GM12864 (cell line): ENCODE measurements at places on chromosomes 12 and 14.

DNA sequence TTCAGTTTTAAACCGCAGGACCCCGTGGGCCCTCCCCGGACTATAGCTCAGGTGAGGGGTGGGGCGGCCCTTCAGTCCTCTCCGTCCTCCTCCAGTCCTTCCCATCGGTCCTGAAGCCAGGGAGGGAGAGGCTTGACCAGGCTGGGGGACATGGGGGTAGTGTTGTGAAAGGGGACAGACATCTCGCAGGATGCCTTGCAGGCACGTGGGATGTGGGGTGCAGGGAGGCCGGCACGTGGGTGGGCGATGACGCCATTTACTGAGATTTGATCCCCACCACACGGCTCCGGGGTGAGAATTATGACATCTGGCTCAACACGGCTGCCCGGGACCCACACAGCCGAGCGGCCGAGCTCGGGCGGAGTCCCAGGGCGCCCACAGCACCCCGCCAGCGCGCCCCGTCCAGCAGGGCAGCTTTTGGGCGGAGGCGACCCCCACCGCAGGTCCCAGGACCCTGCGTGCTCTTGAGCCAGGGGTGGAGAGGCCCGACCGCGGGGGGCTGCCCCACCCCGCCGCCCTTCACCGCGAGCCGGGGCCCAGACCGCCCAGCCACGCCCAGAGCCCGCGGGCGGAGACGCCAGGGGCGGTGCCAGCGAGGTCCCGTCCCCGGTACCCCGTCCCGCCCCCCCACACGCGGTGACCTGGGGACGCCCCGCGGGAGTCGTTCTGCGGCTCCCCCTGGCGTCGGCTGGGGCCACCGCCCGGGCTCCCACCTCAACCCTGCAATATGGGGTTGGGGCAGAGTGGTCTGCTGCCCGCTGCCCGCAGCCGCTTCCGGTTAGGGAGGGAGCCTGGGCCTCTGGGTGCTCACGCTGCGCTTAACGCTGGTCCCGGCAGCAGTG is 3.3 kb upstream of the EXOC3L4 start:
- DNase-seq = no peak

- DNase-seq = no peak
Measured at GRCh38 chr14:88749139-88749538, 43.6 kb downstream of the EML5 start.

DNA sequence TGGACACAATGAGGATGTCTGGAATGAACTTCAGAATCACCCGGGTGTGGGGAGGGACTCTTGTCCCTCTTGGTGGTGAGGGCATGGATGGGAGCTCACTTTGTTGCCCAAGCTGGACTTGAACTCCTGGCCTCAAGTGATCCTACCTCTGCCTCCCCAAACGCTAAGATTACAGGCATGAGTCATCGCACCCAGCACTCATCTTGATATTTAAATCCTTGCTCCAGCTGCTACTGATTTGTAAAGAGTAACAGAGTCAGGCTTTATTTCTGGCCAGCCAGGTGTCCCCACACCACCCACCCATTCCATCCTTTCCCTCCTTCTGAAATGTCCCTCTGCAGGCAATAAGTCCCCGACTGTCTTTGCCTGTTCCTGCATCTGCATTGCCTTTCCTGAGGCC is 4.9 kb downstream of the DDX54 start:
- DNase-seq = no peak

DNA sequence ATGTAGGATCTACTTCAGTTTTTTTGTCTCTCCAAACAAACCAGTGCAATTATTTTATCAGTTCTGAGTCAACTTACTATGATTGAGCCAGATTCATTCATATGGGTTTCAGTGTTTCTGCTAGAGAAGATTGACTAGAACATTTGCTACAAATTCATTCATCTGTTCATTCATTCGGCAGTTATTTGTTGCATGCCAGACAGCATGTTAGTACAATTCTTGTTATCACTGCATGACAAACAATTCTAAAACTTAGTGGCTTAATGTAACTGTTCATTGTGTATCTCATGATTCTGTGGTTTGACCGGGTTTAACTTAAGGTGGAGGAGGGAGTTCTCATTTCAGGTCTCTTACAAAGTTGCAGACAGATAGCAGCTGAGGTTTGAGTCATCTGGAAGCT is 52.3 kb downstream of the POLR3B start:
- no peak for DNase-seq

DNA sequence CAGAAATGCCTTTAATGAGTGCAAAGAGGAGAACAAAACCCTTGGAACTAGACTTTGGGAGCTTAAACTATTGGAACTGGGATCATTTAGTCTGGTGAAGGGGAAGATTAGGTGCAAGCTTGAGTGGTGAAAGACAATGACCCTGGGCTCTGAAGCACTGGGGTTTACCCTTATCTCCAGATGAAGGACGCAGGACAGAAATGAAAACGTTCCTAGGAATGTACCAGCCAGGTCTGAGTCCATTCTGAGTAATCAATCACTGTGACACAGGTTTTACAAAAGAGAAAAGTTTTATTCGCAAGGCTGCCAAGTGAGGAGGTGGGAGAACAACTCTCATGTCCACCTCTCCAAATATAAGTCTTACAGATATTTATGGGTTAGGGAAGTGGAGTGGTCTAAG is 249.1 kb downstream of the LRIG3 start:
- no peak for DNase-seq

DNA sequence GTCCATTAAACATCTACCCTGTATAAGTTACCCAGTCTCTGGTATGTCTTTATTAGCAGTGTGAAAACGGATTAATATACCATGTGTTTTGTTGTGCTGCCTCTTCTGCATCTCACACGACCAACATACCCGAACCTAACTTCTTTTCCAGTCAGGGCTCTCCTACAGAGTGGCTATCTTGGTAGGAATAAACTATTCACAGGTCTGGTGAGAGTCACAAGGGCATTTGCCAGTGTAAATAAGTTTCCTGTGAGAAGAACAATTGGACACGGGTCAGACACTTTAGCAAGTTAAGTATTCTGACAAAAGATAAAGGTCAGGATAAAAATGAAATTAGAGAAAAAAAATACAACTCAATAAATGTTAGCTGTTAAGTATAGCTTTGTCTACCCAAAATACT is 60.9 kb downstream of the MYF5 start:
- DNase-seq = no peak

- DNase-seq = no peak
Measured at GRCh38 chr12:125151284-125151683, 86.0 kb downstream of the AACS start.

GRCh38 chr12:91991399-91992187 is 154.1 kb downstream of the BTG1 start:
- DNase-seq = peak; percentile 12

- no peak for DNase-seq
Measured at GRCh38 chr14:37116933-37117849, 55.2 kb downstream of the SLC25A21 start.

- DNase-seq = no peak
Measured at GRCh38 chr14:92780444-92781232, 13.5 kb upstream of the GOLGA5 start.

- DNase-seq = no peak
Measured at GRCh38 chr14:105196265-105196960, 15.3 kb upstream of the NUDT14 start.

GRCh38 chr14:77717608-77718305 is 9.9 kb downstream of the SLIRP start:
- DNase-seq = no peak
